ENCODE measurements at places on chromosomes 11 and 22.

DNA sequence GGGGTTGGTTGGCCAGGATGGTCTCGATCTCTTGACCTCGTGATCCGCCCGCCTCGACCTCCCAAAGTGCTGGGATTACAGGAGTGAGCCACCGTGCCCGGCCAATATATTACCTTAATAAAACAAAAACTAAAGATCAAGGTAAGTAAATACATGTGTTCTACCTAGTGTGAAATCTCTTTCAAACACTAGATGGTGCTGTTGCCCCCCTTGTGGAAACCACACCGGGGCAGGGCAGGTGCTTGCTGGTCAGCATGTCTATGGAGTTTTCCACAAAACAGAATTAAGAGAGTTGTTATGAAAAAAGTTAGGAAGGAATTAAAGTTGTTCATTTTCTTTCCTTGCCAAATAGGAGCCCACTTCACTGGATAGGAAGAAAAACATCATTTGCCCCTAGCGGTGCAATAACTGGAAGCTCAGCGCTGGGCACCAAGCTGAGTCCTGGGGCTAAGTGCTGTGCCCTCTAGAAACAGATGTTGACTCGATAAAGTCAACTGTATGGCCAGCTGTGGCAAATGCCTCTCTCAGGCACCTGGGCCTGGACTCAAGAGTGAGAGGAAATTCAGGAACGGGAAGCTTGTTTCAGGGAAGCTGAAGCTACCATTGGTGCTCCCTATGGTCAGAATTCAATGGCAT, 6.3 kb upstream of the KCNJ5 start:
- no peak for DNase-seq

- DNase-seq = no peak
Measured at GRCh38 chr11:109027851-109028250, 363.0 kb downstream of the DDX10 start.

DNA sequence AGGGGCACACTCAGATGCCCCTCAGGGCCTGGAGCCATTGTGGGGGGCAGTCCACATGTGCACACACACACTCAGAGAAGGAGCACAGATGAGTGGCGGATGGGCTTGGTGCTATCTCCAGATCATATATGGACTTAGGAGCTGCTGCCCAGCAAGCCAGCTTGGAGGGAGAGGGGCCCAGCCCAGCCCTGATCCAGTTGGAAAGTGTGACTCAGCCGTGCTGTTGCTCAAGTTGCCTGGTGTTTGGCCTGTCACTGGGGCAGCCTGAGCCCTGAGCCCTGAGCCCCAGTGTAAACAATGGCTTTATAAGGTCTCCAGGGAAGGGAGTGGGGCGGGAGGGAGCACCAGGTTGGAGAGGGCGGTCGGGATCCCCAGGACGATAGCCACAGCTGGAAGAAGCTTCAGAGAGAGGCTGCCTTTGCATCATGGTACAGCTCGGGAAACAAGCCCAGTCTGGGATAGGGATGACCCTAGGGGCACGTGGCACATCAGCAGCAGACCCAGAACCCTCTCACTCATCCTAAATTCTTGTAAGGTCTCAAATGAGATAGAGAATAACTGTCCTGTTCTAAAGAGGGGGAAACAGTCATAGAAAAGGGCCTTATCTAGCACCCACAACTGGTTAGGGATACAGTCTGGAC, 4.8 kb downstream of the SELENOM start:
- no peak for DNase-seq

DNA sequence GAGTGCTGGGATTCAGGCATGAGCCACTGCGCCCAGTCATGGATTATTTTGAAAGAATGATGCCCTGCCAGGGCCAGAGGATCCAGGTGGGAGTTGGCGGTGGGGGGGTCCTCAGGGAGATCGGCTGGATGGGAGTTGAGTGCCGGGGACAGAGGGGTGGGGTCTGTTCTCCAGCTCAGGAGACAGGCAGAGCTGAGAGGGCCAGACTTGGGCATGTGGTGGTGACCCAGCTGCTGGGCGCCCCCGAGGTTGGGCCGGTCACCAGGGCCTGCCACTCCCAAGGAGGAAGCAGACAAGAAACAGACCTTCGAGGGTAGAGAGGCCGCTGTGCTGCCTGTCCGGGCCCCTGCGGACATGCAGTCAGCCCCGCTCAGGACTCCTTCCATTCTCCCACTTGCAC, 11.8 kb upstream of the PRODH start:
- no peak for DNase-seq

DNA sequence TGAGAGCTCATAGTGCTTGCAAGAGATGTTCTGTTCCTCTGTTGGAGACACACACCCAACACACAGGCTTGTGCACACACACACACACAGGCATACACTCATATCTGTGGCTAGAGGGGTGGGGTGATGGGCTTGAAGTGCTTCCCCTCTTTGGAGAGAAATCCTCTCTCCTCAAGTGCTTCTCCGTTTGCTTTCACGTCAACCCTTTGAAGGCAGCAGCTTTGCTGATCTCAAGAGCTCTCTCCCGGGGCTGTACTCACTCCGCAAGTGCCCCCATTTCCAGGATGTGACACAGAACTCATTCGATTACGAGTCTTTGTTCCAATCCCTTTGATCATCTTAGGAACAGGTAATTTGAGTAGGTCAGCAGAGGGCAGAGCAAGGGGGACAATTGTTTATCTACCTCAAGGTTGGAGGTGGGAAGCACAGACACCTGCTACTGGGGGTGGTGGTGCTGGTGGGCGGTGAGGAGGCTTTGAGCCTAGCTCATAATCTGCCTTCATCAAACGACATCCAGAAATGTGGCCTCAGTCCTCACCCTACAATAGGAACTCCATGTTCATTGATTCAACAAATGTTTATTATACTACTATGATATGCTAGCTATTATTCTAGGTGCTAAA, 529.8 kb upstream of the CADM1 start:
- DNase-seq = peak; percentile 85

DNA sequence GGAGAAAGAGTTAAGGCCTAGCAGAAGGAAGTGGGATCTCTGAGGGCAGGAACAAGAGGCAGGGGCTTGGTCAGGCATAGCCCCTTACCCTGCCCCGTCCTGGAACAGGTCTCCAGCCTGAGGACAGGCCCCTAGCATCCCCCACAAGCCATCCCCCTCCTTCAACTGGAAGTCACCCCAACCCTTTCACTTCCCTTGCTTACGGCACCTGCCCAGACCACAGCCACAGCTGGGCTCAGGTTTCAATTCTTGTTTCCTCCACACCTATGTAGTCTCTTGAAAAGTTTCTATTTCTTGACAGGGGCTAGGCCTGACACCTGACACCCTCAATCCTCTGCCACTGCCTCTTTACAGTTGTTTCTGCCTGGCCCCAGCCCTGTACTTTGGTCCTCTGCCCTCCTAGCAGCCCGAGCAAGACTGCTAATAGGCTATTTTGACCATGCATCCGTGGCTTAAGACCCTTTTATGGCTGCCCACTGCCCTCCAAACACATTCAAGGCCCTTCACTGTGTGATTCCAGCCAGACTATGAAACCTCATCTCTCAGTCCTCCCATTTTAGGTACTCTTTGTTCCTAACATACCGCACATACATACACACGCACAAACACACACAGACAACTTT, 10.9 kb upstream of the FCHSD2 start:
- no peak for DNase-seq
